ENCODE measurements at places on chromosomes 7 and 10.

DNA sequence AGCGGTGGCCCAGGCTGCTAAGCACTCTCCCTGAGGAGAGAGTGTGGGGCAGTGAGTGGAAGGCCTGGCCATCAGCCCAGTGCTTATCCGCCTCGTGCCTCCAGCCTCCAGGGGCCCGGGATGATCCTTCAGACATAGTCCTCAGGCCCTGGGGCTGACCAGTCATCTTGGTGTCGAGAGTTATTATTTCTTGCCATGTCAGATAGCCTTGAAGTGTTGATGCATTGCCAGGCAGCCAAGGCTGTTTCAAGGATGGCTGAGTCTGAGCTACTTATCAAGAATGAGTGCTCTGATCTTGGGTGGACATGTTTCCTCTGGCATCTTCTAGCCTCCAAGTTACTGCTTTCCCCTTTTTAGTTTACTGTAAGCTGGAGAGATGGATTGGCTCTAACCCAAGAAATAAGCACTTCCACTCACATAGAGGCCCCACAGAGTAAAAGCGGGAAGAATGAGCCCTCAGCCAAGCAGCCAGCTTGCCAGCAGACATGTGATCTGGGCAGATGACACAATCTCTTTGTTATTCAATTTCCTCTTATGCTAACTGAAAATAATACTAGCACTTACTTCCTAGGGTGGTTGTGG lies 136.5 kb upstream of the NAMPT start:
- DNase-seq, result peak; percentile 70

- DNase-seq, result no peak
Observed at GRCh38 chr10:246431-246830, 111.2 kb downstream of the ZMYND11 start.

DNA sequence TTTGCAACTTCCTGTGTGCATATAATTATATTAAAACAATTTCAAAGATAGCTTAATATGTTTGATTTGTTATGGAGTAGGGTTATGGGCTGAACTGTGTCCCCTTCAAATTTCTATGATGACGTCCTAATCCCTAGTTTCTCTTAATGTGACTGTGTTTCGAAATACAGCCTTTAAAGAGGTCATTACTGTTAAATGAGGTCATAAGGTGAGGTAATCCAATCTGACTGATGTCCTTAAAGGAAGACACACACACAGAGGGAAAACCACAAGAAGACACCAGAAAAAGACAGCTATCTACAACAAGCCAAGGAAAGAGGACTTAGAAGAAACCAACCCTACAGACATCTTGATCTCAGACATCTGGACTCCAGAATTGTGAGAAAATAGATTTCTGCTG lies 407.4 kb downstream of the MAGI2 start:
- DNase-seq, result no peak

DNA sequence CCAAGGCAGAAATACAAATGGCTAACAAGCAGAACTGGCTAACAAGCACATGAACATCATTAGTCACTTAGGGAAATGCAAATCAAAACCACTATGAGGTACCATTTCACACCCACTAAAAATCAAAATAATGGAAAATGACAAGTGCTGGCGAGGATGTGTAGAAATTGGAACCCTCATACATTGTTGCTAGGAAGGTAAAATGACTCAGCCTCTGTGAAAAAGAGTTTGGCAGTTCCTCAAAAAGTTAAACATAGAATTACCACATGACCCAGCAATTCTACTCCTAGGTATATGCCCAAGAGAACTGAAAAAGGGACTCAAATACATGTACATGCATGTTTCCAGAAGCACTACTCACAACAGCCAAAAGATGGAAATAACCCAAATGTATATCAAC lies 52.8 kb upstream of the ANAPC16 start:
- peak; percentile 55 for DNase-seq

- DNase-seq, result peak; percentile 38
Observed at GRCh38 chr10:116848032-116848943, 1.0 kb upstream of the ENO4 start.
